ENCODE measurements at places on chromosomes 1 and 21.

DNA sequence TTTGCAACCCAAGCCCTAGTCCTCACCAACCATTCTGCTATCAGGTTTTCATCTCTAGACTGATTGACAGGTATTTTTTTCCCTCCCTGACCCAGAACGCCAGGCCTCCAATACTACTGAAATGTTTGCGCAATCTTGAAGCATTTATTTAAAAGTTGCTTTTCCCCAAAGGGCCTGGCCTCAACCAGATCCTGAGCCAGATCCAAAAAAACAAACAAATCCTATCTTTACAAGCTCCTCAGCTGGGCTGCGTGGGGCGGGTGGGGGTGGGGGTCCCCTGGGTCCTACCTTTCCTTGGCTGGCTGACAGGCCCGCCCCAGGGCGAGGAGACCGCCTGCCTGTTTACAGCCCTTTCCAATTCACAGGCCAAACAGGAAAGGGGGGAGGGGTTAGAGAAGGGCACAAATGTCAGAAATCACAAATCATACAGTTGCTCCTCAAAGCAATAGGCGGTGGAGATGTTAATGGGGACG is 98.8 kb downstream of the FOXD2 start:
- no peak for DNase-seq

DNA sequence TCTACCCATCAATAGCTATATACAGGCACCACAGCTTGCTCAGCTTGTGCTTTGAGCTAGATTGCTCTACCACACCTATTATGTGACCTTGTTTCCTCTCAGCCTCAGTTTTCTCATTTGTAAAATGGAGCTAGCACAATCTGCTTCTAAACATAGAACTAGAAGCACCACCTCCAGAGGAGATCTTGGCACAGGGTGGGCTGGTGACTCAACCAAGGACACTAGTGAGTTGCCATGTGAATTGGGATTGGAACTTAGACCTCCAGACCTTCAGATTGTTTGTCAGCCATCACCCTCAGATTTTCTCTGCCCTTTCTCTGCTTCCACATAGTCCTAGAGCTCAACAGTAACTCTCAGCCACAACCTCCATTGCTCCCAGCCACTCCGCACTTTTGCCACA is 3.0 kb upstream of the MACO1 start:
- no peak for DNase-seq

DNA sequence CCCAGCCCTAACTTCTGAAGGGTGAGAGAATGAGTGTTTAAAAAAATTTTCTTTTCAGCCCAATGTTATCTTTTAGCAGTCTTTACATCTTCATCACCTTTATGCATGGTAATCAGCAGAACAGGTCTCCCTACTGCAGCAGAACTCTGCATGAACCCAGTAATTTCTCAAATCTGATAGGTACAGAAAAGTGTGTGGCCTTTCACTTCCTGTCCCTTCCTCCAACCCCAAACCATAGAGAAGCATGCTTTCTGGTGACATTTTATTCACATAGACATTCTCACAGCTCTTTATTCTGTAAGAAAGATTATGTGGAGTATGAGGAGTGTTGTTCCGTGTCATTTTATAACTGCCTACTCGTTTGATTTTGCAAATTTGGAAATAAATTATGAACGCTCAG is 68.6 kb downstream of the RPAP2 start:
- no peak for DNase-seq

DNA sequence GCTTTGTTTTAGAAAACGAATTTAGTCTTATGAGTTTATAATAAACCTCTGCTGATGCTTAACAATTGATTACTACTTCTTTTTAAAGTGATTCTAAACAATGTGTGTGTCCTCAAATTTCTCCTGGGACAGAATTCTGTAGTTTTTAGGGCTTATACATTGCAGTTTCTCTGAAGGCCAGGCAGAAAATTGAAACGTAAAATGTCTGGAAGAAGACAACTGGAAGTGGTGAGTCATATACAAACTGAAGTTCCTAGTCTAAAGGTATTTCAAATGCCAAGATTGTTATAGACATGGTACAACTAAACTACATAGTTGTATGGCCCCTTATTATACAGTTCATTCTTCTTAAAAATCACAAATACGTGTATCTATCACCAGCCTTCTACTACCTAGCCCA is 30.5 kb upstream of the RC3H1 start:
- no peak for DNase-seq

- no peak for DNase-seq
These were observed 7.7 kb upstream of the GJA5 start for GRCh38 chr1:147768101-147768500.

DNA sequence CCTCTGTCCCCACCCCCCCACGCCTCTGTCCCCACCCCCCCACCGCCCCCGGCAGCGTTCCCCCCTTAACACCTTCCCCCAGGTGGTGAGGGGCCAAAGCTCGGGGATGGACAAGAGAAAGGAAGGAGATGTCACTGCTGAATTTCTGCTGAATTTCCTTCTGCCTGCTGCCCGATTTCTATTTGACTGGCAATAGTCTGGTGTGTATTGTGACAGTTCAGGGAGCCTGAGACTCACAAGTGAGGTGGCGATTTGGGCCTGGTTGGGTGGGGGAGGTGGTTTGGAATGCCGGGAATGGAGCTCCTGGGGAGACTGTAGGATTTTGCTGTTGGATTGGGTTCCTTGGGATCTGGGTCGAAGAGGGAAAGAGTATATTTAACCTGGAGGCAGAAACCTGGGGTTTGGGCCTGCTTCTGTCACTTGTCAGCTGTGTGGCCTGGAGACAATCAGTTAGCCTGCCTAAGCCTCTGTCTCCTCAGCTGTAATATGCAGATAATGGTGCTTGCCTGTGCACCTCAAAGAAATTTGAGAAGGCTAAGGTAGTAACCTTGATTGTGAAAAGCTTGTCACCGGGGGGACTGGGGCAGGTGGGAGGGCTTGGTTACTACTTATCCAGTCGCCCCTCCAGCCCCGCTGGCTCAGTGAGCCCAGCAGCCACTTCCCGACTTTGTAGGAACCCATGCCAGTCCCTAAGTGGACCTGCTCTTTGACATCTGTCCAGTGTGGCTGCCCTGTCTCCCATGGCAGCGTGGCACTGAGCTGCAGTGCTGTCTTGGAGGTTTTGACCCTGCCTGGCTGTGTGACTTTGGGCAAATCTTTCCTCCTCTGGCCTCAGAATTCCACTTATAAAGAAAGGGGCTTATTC is 7.7 kb upstream of the LMNA start:
- peak; percentile 81 for DNase-seq

DNA sequence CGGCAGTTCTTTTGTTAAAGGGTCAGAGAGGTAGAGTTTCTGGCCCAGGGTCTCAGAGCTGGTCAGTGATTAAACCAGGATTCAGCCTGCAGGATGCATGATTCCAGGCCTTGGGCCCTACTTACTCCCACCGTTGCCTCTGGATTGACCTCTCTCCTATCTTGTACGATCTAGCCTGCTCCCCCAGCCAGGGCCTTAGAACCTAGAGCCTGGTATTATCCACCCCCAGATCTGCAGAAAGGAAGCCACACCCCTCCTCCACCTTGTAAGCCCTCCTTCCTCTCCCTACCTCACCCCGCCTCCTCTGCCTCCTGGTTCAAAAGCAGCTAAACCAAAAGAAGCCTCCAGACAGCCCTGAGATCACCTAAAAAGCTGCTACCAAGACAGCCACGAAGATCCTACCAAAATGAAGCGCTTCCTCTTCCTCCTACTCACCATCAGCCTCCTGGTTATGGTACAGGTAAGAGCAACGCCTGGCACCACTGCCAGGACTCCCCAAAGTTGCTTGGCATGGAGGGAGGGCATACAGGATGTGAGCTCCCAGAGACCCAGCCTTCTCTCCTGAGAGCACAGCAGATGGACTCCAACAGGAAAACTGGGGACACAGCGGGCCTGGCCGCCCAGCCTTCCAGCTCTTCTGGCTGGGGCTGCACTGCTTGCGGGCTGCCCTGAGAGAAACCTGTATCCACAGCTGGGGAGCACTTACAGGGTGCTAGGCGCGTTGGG is at the start of gene CD52:
Gene CD52, plus strand, starts transcription at position 347 of the 726 bp plus-strand sequence. Its CDS starts 60 bp downstream, at position 407.
- no peak for DNase-seq

DNA sequence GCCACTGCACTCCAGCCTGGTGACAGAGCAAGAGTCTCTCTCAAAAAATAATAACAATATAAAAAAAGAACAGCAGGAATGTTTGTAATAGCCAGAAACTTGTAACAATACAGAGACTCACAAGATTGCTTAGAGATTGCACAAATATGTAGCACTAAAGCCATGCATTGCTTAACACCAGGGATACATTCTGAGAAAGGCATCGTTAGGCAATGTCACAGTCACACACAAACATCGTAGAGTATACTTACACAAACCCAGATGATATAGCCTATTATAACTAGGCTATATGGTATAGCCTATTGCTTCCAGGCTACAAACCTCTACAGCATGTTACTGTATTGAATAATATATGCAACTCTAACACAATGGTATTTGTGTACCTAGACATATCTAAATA is 45.3 kb downstream of the GPATCH2 start:
- DNase-seq = no peak

DNA sequence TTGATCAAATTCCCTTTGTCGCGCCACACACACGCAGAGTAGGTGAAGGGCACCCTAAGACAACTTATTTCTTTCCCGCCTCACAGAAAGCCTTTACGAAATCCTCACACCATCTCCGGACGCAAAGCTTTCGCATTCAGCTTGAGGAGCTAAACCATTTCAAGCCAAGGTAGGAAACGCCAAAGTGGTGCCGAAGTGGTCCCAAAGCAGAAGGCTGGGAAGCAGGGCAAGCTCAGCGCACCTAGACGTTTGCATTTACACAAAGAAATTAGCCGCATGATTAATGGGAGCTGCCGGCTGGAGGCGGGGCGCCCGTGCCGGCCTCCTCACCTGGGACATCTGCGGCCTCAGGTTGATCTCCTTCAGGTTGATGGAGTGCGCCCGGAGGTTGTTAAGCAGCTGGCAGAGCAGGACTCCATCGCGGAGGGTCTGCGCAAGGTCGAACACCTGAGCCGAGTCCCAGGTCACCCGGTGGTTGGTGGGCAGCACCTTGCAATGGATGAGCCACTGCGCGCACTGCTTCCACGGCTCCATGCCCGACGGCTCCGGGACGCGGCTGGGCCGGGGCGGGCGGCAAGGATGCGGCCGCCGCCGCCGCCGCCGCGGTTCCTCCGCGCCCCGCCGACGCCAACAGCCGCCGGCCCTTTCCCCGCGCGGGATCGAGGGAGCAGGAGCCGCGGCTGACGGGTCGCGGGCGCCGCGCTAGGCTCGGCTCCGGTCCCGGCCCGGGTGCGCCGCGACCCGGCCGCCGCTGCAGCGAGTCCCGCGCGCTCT is 457 bp downstream of the VAV3 start:
- no peak for DNase-seq

GRCh38 chr1:157925419-157926166 is 67.9 kb upstream of the KIRREL1 start:
- no peak for DNase-seq

DNA sequence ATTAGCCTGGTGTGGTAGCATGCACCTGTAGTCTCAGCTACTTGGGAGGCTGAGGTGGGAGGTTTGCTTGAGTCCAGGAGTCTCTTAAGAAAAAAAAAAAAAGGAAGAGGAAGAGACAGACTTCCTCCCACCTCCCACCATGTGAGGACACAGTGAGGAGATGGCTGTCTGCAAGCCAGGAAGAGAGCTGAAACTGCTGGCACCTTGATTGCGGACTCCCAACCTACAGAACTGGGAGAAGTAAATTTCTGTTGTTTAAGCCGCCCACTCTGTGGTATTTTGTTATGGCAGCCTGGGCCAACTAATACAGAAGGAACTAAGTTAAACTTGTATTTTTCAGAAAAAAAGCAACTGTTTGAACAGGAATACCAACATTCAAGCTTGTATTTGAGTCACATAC is 21.7 kb downstream of the DOP1B start:
- DNase-seq = no peak

GRCh38 chr1:99397029-99397428 is 132.7 kb downstream of the PLPPR4 start:
- DNase-seq = peak; percentile 3

DNA sequence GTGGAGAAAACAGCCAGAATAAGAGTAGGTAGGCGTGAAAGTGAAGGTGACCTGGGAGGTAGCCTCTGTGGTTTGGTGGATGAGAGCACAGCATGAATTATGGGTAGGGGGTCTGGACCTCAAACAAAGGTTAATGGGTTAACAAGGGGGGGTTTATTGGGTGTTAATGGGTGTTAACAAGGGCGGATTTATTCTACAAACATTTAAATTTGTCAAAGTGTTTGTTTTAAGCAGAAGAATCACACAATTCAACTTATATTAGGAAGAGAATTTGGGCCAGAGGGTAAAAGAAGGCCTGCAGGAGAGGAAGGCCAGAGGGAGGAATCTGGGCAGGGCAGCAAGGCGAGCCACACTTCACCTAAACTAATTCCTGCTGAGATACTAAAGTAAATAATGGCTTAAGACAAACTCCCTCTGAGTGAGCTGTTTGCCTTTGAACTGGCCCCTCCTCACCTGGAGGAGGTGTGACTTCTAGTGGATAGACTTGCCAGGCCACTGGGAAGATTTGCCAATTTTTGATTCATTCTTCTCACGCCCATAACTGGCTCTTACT is 191.7 kb downstream of the GIPC2 start:
- no peak for DNase-seq

GRCh38 chr1:10216090-10216749 is 5.8 kb downstream of the KIF1B start:
- DNase-seq = no peak

DNA sequence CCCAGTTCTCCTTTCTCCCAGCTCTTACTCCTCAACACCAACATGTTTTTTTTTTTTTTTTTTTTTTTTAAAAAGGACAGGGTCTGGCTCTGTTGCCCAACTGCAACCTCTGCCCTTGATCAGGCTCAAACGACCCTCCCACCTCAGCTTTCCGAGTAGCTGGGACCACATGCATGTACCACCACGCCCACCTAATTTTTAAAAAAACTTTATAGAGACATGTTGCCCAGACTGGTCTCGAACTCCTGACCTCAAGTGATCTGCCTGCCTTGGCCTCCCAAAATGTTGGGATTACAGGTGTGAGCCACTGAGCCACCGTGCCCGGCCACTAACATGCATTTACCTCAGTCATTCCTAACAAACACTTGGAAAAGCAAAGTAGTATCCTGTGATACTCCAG is 31.1 kb upstream of the FOXE3 start:
- no peak for DNase-seq

DNA sequence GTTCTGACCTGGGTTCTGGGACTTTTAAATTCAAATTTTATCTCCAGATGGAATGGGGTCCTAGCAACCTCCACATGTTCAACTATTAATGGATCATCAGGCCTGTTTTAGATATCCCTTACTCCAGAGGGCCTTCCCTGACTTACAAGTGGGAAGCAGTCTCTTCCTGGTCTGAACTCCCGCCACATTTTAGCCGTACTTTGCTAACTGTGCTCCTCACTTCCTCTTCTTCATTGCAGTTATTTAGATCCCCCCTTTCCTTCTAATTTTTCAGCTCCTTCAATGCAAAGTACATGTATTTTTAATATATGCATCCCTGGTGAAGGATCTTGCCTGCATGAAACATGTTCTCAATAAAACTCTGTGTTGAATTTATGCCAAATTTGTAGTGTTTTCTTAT is 3.7 kb downstream of the CD1A start:
- no peak for DNase-seq

- no peak for DNase-seq
These were observed 121.3 kb downstream of the GRIK1 start for GRCh38 chr21:29818383-29818921.

GRCh38 chr1:221648201-221648600 is 93.7 kb downstream of the DUSP10 start:
- no peak for DNase-seq
